ENCODE measurements at places on chromosomes 2 and 18.

DNA sequence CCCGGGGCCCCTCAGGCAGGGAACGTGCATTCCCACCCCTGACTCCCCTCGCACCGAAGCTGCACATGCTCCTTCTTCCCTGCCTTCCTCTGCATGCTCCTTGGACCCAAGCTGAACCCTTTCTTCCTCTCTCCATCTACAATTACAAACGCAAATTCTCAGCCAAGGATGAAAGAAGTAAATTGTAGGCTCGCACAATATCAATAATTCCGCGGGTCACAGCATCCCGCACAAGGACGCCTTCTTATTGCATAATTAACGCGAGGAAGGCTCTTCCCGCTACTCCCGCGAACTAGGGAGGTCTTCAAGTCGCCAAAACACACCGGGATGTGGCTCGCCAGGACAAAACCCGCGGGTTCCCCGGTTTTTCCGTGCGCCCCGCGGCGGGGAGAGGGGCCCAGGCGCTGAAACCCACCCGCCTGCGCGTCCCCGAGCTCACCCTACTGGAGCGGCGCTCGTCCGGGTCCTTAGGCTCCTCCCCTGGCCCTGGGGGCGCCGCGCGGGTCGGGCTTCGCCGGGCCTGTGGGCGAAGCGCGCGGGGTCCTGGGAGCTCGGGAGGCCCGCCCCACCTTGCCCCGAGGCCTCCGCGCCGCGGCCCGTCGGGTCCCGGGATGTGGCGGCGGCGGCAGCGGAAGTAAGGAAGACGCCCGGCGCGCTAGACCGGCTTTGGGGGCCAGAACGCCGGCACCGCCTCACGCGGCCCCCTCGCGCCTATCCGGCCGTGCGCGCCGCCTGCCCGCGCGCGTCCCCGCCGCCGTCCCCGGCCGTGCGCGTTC, at the start of gene CHST10:
Gene CHST10, minus strand, starts transcription at position 734 of the 776 bp plus-strand sequence. CDS start 10,993 bp downstream, outside the sequence.
- peak; percentile 40 for DNase-seq

- DNase-seq: peak; percentile 36
These were observed 72.4 kb downstream of the CERS6 start for GRCh38 chr2:168528469-168528868.

- DNase-seq: peak; percentile 82
These were observed 13.2 kb downstream of the EVA1A start for GRCh38 chr2:75547345-75548035.

- no peak for DNase-seq
These were observed 40.6 kb downstream of the CHST10 start for GRCh38 chr2:100376836-100377235.

GRCh38 chr18:35271656-35272055, 18.4 kb downstream of the ZSCAN30 start:
- DNase-seq: no peak

- peak; percentile 42 for DNase-seq
These were observed 364.3 kb upstream of the SPHKAP start for GRCh38 chr2:228545748-228546145.

DNA sequence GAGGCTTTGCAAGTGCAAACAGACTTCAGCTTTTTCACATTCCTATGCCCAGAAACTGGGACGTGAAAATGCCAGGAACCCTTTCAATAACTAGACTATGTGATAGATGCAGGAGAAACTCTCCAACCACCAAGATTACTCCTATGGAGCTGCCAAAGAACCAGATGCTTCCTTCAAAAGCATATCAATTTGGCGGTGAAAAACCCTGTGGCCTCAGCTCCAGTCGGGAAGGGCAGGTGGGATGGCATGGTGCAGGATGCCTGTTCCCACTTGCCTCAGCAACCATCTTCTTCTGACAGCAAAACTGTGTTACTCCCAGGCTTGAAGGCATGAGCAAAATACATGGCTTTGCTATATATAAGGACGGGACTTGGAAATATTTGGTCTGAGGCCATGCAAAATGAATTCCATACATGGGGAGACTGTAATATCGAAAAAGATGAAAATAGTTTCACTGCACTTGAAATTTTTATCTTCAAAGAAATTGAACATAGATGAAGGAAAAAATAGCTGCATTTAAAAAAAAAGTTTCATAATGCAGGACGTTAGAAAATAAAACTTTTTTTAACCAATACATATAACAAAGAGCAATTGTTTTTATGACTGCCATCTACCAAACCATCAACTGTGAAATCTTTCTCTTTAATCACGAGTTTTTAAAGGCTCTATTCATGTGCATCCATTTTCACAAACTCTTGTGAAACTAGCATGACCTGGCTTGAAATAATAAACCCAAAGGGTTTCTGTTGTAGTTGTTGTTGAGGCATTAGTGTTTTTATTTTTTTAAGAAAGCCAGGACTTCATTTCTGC, 99.1 kb downstream of the AFF3 start:
- no peak for DNase-seq

- peak; percentile 3 for DNase-seq
These were observed 229.7 kb upstream of the SPRED2 start for GRCh38 chr2:65661980-65662653.

DNA sequence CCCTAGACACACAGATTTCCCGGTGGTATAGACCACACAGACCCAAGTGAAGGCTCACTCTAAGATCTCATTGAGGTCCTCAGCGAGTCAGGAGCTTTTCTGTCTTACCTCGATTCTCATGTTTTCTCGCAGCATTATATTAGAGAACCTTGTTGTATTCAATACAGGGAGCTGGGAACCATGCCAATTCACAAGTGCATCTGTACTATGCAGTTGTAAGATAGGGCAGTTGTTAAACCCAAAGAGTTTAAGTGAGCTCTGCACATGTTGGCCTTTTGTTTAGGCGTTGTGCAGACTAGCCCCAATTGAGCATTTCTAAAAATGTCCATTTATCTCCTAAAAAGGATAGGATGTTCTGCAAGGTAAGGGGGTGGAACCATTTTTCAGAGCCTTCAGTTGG, 59.6 kb downstream of the FEZ2 start:
- DNase-seq: no peak

All from fibroblast of the aortic adventitia (primary cell).